ENCODE measurements at places on chromosomes 7 and 10.
A peak's percentile ranks its signal among the peaks of the same experiment; 100 is the strongest.

DNA sequence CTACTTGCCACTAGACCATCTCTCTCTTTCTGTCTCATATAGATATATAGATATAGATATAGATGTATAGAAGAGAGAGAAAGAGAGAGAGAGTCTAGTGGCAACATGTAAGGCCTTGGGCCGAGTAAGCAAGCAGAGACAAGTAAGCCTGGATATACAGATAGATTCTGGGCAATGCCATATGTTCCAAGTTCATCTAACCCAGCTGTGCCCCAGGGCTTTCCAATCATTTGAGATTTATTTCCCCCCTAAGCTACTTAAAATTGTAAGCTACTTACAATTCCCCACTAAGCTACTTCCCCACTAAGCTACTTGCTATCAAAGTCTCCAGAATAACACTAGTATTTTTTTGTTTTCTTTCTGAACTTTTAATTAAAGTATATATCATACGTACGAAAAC, 1094.1 kb downstream of the DNAJB9 start:
- DNase-seq, result no peak

DNA sequence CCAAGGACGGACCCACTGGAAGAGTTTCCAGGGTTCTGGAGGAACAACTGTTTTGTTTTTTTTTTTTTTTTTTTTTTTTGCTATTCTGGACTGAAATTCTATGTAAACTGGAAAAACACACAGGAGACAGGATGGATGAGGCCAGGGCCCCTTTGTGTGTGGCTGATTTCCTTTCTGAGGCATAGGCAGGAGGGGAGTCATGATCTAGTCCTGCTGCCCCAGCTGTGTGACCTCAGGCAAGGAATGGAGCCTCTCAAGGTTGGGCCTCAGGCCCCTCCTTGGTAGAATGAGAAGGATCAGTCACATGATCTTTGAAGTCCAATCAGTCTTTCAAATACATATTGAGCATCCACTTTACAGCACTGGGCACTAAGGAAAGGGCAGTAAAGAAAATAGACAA, 87.6 kb downstream of the SH3PXD2A start:
- no peak for DNase-seq

DNA sequence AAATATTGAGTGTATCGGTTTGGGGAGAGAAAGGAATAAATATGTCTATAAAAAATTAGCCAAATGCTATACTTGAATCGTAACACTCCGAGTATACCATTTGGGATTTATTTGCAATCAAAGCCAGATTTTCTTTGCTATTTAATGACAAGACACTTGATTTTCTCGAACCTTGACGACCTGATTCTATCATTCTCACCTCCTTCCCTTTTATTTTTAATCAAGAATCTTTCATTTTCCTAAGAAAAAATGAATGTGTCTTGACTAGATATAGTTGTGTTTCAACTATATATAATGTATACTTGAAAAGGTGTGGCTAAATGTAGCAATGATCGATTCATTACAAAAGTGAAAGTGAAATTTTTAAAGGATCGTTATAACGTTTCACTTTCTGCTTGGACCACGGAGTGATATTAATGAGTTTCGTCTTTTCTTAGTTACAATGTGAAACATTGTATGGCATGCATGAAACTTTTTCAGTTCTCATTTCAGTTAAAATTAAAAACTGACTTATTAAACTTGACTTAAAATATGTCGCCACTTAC, 562 bp downstream of the NUB1 start:
- DNase-seq, result no peak

- no peak for DNase-seq
These were observed 38.5 kb downstream of the LRRN3 start for GRCh38 chr7:111129435-111129834.

DNA sequence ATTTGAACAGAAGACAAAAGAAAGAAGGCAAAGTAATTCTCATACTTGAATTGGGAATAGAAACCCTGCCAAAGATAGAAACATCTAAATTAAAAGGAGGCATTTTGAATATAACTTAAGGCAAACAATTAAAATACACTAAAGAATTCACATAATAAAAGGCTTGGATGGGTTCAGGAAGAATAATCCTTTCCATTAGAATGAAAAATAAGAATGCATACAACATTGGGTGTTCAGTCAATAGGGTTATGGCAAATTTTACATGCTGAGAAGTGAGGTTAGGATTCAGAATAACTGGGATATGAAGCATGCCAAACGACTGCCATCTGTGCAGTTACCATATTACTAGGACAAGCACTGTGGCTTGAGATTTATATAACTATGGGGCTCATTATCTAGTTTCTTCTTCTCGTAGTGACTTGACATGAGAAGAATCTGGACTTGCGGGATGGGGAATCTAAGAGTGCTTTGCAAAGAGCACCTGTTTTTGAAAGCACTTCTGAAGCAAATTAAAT, 326.5 kb downstream of the THSD7A start:
- DNase-seq, result no peak

DNA sequence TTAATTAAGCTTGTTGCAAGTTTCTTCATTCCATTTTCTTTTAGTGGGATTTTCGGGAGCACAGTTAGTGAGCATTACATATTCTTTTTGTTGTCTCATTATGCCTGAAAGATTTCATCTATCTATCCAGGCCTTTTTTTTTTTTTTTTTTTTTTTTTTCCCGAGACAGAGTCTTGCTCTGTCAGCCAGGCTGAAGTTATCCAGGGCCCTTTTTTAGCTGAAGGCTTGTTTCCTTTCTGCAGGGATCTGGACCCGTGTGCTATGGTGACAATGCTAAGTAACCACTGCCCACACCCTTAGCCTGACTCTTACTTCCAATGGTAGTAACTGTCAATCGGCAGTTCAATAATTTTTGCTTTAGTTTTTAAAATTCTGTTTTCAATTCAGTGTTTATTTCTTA, 190.8 kb upstream of the MTPN start:
- DNase-seq, result no peak

DNA sequence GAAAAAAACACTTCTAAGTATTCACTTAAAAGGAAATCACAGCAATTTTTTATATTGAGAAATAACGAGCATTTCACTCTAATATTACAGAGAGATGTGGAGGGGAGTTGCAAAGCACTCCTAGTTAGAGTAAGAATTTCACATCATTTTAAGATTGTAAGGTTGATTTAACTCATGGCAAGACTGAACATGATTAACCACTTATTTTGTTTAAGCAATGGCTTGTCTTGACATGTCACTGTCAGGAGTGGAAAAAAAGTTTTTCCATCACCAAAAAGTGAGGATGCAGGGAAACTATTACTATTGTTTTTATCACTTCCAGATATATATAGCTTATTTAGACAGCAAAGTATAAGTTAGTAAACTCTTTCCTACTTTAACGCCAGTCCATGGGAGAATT, 27.1 kb downstream of the CD36 start:
- no peak for DNase-seq

DNA sequence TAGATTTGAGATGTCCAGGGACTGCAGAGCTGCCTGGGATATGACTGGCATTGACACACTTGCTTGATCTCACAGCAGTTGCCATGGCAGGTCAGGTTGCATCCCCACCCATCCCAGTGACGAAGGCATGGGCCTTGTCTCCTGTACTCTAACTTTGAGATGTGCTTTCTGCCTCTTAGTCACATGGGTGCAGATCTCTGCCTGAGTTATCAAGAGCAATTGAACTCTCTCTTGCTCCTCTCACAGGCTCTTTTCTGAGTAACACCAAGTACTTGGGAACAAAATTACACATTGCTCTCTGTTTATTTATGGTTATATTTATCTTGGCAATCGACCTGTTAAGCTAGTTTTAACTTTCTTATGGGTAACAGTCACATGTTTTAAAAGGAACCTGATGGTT, 237.3 kb downstream of the NSUN6 start:
- no peak for DNase-seq

DNA sequence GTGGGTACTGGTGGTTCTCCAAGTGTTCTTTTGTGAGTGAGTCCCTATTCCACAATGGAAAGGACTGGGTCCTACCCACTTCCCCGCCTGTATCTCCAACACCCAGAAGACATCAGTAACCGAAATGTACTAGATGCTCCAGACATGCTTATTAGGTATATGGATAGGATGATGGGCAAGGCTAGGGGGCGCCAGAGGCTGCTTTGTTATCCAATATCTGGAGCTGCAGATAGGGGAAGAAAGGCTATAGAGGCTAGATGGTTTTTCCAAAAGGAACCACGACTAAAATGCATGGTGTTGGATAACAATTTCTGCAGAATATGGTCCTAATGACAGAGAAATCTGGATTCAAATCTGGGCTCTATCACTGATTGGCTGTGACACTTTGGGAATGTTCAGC, 56.2 kb upstream of the TM9SF3 start:
- DNase-seq, result peak; percentile 67

GRCh38 chr10:93208717-93209464, 135.2 kb downstream of the CYP26A1 start:
- no peak for DNase-seq

DNA sequence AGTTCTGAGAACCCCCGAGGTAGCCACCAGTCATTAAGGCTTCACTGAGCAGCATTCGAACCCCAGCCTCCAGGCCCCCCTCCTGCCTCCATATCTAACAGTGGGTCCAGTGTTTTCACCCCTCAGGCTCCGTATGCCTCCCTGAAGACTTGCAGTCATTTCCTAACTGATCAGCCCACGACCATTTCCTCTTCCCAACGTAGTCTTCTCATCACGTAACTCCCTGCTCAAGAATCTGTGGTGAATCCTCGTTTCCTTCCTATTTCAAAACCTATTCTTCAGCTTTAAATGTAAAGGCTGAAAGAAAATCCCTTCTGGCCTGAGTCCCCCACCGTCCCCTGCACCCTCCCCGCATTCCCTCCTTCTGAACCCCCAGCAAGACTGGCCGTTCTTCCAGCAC, 21.1 kb downstream of the FRMD4A start:
- DNase-seq, result no peak

GRCh38 chr10:102841827-102842345, 4.7 kb upstream of the CYP17A1 start:
- no peak for DNase-seq

- DNase-seq, result no peak
These were observed 198.1 kb downstream of the ZNF438 start for GRCh38 chr10:30833628-30833970.

DNA sequence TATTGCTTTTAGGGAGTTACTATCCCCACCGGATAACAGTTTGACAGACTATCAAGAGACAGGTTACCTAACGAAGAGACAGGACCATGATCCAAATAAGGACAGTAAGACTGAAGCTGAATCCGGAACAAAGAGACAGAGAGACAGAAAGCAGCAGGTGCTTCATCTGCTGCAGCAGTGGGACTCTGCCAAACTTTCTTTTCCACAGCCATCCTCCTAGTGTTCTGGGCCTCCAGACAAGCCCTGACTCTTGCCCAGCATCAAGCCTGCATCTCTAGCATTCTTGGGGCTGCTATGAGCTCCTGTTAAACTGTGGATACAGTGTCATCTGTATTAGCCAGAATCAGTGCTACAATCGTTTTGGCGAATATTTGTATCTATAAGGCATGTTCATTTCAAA, 761.7 kb downstream of the GRID1 start:
- DNase-seq, result no peak

DNA sequence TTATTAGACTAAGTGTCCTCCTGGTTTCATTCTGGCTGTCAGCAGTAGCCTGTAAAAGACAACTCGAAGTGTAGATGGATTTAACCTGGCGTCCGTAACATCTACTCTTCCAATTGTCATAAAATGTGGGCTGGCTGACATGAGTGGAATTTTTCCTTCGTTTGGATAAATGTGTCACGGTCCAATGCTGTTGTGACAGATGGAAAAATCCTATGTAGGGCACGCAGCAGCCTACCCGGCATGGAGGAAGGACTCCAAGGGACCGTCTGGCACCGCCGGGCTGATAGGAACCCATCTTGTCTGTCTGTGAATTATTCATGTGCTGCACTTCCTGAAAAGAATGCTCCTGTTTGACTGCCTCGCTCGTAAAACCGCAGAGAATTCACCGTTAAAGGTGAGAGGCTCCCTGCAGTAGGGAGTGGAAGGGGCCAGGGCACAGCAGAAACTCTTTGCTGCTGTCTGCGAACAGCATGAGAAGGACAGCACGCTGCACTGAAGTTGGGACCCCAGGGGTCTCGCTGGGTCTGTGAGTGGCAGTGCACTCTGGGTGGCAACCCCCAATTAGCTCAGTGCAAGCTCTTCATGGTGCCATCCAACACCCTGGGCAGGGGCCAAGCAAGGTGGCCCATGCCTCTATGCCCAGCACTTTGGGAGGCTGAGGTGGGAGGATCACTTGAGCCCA, 1.6 kb upstream of the ORAI2 start:
- DNase-seq, result no peak

GRCh38 chr10:66414943-66415342, 510.9 kb upstream of the LRRTM3 start:
- no peak for DNase-seq

- DNase-seq, result peak; percentile 40
These were observed 1.1 kb downstream of the VWC2 start for GRCh38 chr7:49774459-49775064.

DNA sequence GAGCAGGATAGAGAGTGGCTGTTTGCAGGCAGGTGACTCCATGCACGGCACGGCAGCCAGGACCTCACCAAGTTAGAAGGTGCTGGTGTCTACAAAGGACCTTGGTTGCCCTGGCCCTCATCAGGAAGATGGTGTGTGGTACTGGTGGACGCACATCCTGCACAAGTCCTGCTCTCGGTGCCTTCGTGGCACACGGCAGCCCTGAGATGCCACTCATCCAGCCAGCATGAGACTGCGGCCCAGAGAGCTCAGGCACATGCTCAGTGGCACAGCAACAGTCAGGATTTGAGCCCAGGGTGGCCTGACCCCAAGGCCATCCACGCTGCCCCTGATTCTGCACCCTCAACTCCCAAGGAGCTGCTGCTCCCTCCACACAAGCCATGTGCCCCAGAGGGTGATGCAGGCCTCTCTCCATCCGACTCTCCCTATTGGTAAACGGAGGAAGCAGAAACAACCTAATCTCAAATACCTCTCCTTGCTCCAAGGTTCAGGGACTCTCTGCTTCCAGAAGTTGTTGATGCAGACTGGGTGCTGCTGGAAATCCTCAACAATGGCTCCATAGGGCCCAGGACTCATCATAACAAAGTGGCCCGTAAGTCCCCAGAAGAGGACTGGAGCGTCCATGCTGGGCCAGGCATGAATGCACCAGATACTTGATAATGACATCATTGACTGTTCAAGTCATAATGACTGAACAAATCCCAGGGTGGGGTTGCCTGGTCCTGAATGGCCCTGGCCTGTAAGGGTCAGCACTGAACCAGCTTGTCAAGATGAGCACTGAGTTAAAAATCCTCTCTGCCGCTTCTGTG, 93.6 kb downstream of the ARHGAP22 start:
- no peak for DNase-seq

- no peak for DNase-seq
These were observed 50.9 kb upstream of the PDLIM1 start for GRCh38 chr10:95341716-95342130.

- DNase-seq, result no peak
These were observed 95.2 kb upstream of the GNA12 start for GRCh38 chr7:2939193-2939885.

DNA sequence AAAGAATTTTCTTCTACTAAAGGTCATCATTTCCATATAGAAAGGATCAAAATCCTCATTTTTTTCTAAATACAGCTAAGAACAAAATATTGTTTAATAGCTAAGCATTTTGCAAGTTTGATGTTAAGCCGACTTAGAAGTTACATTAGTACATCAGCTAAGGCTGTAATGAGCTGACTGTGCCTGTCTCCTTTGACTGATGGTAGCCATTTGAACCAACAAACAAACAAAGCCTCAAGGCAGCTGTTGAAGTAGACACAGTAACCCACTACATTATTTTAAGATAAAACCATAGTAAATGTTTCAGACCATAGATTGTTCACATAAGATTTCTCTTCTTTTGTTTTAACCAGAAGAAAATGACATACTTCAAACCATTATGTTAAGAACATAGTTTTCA, 210.9 kb upstream of the VSTM2A start:
- no peak for DNase-seq
